SJCRH30 (cell line): ENCODE measurements at places on chromosomes 6 and 20.

- DNase-seq, result no peak
Measured at GRCh38 chr6:68975816-68976215, 340.7 kb downstream of the ADGRB3 start.

GRCh38 chr6:125631165-125631564 lies 118.3 kb upstream of the HEY2 start:
- DNase-seq, result no peak

DNA sequence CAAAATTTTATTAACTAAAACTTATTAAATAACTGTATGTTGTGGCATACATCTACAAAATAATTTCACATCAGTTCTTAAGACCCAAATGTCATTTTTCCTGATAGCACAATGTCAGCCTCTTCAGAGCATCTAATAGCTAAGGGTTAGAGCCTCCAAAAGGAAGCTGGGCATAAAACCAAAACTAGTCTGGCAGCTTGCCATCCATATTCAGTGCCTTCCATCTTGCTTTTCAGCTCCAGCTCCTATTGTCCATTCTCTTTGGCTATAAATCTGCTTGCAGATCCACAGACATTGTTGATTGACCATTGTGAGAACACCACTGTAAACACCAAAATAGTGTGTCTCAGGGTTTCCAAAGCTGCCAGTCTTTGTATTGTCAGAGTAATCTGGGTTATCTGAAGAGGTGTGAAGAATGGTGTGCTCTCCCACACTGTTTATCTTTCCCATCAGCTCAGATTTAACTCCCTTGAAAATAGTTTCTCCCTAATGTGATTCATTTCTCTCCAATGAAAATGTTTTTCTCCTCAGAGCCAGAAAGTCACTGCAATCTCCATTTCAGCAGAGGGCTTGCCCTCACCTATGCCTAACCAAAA lies 154.8 kb upstream of the KCNQ5 start:
- DNase-seq, result peak; percentile 4

- no peak for DNase-seq
Measured at GRCh38 chr6:128280960-128281359, 239.4 kb downstream of the PTPRK start.
